ENCODE measurements at places on chromosomes 16 and 17. TPM values are rescaled to one million over a fixed set of nuclear protein-coding genes. Genes with fewer than 3 reads are reported as not detected.

GRCh38 chr17:34201225-34201624 is 53.9 kb upstream of the CCL2 start:
- no peak for DNase-seq

DNA sequence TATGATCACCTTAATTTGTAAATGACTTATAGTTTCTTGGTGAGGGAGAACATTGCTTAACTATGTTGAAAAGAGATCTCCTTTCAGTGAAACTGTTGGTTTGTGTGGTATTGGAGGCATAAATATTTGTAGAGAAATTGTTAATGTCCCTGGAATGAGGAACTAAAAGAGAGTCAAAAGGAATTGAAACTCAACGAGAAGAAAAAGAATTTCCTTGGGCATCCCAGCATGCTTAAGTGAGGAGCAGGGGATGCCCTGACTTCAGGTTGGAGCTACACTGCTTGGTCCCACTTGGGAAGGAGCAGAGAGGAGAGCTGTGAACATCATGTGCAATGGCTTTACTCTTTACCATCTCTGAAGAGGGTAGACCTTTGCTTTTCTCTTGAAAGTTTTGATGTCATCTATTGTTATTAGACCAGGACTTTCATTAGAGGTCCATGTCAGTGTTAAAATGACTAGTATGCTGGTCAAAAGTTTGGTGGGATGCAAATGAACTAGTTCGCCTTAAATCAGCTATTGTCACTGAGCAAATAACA is 21.7 kb downstream of the KRT23 start:
- no peak for DNase-seq

DNA sequence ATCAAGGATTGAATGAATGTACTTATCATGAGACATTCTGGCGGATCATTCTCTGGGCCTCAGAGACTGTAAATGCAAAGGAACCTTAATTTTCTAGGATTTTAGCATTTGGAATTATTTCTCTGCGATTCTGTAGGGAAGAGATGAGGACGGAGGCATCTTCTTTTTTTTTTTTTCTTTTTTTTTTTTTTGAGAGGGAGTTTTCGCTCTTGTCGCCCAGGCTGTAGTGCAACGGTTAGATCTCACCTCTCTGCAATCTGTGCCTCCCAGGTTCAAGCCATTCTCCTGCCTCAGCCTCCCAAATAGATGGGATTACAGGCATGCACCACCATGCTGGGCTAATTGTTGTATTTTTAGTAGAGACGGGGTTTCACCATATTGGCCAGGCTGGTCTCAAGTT is 2.1 kb downstream of the ITGAL start:
- DNase-seq = no peak

DNA sequence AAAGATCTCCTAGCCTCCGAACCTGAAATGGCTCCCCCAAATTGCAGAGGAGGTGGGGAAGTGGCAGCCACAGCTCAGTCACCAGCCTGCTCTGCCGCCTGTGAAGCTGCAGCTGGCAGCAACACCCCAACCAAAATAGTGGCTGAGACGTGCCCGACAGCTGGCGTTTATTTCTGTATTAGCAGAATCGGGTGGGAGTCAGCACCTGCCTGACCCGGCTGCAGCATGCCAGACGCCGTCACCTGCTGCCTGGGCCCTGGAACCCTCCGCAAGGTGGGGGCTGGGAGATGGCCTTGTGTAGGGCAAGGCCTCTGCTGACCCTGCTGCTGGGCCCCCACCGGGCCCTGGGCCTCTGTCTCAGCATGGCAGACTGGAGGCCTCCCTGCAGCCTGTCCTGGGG is 17.5 kb upstream of the PABPN1L start:
- DNase-seq = no peak

GRCh38 chr17:8410883-8411238 is 13.2 kb upstream of the RNF222 start:
- DNase-seq = no peak

DNA sequence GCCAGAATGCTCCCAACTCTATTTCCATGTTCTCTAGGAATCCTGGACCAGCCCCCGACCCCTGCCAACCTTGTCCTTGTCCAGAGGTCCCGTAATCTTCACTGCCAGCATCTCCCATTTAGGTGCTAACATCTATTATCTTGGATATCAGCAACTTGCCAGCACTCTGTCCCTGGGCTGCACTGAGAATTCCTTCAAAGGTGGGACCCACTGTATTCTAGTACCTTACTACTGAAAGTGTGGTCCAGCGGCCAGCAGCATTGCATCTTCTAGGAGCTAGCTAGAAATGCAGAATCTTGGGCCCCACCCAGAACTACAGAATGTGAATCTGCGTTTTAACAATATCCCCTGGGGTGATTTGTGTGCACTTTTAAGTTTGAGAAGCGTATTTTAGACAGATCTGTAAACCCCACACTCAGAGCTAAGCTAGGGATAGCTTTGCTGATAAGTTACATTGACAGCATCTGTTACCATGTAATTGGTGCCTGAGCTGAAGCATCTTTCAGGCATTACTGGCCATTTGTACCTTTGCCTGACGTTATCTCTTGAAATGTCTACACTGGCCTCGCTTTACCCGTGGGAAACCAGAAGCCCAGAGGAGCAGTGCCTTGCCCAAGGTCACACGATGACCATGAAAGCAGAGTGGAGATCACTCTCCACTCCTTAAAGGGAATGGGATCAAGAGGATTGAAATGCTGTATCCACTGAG is 8.3 kb downstream of the ABAT start:
- DNase-seq = no peak

GRCh38 chr16:921321-921905 is 49.4 kb downstream of the LMF1 start:
- DNase-seq = no peak

- DNase-seq = no peak
Measured at GRCh38 chr16:4057439-4057877, 58.8 kb downstream of the ADCY9 start.

DNA sequence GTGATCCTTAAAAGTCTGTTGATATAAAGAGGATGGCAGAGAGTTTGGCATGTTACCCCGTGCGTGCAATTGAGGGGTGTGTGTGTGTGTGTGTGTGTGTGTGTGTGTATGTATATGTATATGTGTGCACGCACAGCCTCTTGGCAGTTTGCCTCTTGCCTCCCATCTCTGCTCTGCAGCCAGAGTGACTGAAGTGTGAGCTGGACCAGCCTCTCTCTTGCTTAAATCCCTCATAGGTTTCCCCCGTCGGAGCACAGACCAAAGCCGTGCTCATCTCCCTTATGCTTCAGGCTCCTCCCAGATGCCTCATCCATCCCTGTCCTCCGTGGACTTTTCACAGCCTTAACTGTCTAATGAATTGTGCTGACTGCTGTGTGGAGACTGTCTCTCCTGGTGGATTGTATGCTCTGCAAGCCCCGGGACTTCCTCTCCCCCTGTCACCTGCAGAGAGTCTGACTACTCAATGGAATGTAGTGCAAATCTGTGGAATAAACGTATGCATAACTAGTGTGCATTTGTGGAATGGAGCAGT is 413.5 kb downstream of the CPPED1 start:
- no peak for DNase-seq

- peak; percentile 66 for DNase-seq
Measured at GRCh38 chr17:27466743-27467375, 10.6 kb downstream of the KSR1 start.

GRCh38 chr17:73519714-73520368 is 124.4 kb downstream of the SDK2 start:
- no peak for DNase-seq

HAPSTR1 gene
- total RNA-seq = 93.4 TPM

ABCC12 gene
- total RNA-seq = not detected

WIPF2 gene
- 8.0 TPM for total RNA-seq

TBC1D3H gene
- total RNA-seq = not detected

FMNL1 gene
- 2.7 TPM for total RNA-seq

EME2 gene
- total RNA-seq = 10.0 TPM

ZNF385C gene
- total RNA-seq = not detected

KRT31 gene
- not detected for total RNA-seq

TBC1D28 gene
- total RNA-seq = not detected

Data from osteoblast (primary cell).